Stimulated activated CD4-positive, alpha-beta T cell treated with anti-CD3 and anti-CD28 coated beads, Interleukin-1b, Interleukin-23, amount 100 ng/mL, for 1 hour (primary cell): ENCODE measurements at places on chromosomes 16 and 17.

- DNase-seq = no peak
Measured at GRCh38 chr16:27798241-27798640, 248.3 kb downstream of the KATNIP start.

DNA sequence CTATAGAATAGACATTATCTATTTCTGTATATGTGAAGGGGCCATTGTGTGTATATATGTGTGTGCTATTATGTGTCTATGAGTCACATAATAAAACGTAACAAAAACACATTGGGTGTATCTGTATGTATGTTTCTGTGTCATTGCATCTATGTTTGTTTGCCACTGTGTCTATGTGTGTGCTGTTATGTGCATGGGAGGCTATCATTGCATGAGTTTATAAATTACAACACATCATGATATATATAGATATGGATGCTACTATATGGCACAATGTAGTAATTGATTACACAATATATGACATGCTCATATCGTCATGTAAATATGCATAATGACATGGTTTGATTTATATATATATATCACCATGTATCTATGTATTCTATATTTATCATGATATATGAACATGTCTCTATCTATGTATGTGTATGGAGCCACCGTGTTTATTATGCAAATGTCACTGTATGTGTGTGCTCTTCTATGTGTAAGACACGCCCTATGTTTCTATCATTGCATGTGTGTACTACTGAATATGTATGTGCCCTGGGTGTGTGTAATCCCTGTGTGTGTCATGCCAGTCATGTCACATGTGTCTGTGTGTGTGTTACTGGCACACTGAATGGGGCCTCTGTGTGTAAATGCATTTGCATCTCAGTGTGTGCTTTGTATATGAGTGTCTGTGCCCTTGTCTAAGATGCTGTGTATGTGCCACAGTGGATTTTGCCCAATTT lies 1.4 kb upstream of the TSPOAP1 start:
- no peak for DNase-seq

DNA sequence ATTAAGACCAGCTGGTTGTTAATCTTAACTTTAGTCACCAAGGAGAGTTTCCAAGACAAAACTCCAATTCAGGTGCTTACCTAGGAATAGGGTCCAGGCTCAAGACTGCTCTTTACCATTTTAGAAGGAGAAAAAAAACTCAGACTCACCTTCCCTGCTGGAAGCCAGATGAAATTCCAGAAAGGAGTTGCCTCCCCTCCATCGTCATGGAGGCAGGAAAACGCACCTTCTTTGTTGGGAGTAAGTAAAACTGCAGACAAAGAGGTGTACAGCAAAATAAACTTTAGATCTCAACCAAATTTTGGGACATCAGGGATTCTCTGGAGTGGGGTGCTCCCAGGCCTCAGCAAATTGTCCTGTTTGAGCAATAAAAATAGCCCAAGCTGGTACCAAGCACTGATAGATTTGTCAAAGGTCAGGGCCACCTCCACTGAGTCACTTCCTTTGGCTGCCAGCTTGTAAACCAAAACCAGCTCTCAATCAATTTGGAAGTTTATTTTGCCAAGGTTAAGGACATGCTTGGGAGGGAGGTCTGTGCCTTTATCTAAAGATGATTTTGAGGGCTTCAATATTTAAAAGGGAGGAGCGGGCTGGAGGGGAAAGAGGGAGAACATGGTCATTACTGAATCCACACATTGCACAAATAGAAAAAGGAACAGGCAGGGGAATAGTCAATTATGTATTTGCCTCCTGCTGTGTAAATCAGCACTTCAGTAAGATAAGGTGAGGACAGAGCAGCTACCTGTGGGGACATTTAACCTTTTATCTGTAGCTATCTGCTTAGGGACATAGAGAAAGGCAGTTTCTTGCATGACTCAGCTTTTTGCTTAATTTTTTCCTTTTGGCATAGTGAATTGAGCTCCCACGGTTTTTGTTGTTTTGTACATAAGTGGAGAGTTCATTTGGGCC lies 1.5 kb upstream of the ALDH3A2 start:
- no peak for DNase-seq

DNA sequence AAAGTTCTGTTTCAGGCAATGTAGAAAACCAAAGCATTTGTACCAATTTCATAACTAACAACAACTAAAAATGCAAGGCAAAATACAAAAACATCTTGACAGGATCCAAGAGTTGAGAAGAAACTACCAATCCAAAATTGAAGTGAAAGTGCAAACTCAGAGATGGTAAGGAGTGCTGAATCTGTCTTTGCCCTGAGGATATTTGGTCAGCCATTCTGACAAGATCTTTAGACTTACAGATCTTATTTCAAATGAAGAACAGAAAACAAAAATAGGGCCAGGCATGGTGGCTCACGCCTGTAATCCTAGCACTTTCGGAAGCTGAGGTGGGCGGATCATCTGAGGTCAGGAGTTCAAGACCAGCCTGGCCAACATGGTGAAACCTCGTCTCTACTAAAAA lies 412.8 kb downstream of the ZFHX3 start:
- DNase-seq = no peak

DNA sequence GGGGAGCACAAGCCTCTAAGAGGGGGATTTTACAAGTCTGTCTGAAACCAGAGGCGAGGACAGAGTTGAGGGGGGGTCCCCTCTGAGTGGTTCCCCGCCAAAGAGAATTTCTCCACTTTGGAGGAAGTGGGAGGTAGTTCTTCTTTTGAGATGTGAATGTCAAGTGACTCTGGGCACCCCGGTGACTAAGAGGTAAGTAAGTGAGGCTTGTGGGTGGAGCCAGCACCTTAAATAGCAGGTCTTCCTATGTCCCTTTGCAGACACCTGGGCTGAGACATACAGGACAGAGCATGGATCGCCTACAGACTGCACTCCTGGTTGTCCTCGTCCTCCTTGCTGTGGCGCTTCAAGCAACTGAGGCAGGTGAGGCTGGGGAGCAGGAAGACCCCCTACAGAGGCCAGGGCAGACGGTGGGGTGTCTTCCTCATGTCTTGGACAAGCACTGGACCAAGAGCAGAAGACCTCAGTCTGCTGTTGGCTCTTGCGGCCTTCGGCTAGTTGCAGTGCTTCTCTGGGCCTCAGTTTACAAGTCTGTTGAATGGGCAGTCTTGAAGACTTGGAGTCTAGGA lies at the start of gene CCL22:
TSS of gene CCL22 (plus strand) at position 257 of the 569 bp plus-strand sequence. CDS start at position 291, 34 bp downstream.
- DNase-seq = no peak

DNA sequence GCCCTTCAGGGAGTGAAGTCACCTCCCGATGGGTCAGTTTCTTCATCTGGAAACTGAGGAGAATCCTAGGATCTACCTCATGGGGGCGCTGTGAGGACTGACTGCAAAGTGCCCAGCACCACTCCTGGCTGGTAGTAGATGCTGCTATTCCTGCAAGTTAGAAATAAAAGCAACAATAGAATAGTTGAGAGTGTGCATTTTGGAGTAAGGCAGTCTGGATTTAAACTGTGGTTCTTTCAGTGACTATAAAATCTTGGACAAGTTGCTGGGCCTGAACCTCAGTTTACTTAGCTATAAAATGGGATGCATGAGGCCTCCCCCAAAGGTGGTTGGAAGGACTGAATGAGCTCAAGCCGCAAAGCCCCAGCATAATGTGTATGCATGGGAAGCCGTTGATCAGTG lies 70.6 kb downstream of the CYB5B start:
- no peak for DNase-seq

GRCh38 chr16:55115506-55115905 lies 184.8 kb downstream of the IRX5 start:
- no peak for DNase-seq

DNA sequence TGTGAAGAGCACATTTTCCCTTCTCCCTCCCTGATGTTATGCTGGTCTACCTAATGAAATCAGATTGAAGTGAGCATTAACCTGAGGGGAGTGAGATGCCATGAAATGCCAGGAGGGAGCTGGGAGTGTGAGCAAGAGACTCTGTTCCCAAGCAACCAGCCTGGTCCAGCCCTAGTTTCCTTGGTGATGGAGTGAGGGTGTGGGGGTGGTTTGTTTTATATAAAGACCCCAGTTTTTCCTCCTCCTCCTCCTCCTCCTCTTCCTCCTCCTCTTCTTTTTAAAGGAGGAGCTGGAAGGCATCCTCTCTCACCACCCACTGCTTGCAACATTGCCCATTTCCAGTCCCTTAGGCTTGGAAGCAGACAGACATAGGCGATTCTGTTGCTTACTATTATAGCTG lies 97.1 kb downstream of the DNAH3 start:
- DNase-seq = no peak
